Cardiac septum (tissue), 1 donor: ENCODE measurements at places on chromosomes 1 and 21. TPM values are rescaled to one million over a fixed set of nuclear protein-coding genes. Genes with fewer than 3 reads are reported as not detected.
A peak's percentile ranks its signal among the peaks of the same experiment; 100 is the strongest.

- DNase-seq = no peak
Measured at GRCh38 chr1:175364424-175365076, 172.0 kb upstream of the KIAA0040 start.

DNA sequence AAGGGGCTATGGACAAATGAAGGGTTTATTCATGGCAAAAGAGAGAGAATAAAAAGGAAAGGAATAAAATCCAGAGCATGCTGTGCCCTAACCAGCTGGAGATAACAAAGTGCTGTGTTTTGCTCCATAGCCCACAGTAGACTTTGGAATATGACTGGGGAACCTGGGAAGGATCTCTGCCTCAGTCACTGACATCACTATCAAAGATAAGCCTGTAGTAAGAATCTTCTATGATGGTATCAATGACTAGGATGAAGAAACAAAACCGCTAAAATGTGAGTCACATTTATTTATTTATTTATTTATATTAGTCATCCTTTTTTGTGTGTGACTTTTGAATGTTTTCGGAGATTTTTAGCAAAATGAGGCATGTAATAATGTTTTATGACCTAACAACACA lies 56.3 kb downstream of the NVL start:
- DNase-seq = no peak

- DNase-seq = no peak
Measured at GRCh38 chr1:116218922-116219321, 107.7 kb downstream of the MAB21L3 start.

GRCh38 chr1:7856345-7856744 lies 3.5 kb upstream of the UTS2 start:
- DNase-seq = no peak

GRCh38 chr1:205444931-205445645 lies 10.8 kb downstream of the BLACAT1 start:
- DNase-seq = no peak

GRCh38 chr1:150281758-150282557 lies at the start of gene CIART:
Gene CIART (plus strand): TSS chr1:150282554. CDS start chr1:150283268, 714 bp downstream.
- peak; percentile 95 for DNase-seq

DNA sequence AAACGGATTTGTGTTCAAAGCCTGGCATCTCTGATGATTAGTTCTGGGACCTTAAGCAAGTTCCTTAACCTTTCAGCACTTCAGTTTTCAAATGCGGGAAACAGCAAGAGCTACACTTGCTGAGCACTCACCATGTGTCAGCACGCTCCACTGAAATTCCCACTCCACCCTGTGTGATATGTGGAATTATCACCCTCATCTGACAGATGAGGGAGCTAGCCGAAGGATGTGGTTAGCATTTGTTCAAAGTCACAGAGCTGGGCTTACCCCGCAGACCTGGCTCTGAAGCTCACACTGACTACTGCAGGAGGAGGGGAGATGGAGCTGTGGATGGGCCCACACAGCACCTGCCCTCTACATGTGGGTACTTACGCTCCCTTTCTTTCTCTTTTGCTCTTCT lies 29.1 kb downstream of the IL12RB2 start:
- DNase-seq = no peak

GRCh38 chr1:60924964-60925798 lies 157.2 kb upstream of the NFIA start:
- DNase-seq = no peak

DNA sequence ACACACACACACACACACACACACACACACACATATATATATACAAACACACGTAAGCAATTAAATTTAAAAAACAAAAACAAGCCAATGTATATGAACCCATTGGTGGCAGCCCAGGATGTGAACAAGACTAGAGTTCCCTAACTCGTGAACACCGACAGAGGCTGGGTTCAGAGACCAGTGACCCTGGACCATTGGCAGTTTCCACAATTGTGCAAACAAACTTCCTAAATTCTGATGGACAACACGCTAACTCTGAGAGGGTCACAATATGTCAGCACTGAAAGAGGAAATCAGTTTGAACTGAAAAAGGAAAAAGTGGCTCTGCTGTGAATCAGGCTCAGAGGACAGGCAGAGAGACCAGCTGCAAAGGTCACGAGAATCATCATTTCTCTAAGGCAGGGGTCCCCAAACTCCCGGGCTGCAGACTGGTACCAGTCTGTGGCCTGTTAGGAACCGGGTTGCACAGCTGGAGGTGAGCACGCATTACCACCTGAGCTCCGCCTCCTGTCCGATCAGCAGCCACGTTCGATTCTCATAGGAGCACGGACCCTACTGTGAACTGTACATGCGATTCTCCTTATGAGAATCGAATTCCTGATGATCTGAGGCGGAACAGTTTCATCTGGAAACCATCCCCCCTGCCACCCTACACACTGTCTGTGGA lies 50.5 kb upstream of the ERO1B start:
- no peak for DNase-seq

DNA sequence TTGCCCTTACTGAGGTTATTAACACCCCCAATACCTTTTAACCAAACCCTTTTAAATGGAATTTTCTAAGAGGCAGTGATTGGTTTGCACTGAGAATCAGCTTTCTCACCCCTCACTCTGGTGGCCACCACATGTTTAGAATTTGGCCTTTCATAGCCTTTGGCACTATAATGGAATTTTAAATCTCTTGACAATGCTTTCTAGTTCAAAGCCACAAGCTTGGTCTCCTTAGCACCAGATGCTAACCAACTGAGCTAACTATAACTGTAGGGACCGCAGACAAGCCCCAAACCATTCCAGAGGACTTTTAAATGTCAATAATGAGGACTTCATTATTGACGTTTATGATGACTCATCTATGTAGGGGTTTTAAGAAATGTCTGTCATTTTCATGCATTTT lies 238.7 kb upstream of the SNX7 start:
- no peak for DNase-seq

DNA sequence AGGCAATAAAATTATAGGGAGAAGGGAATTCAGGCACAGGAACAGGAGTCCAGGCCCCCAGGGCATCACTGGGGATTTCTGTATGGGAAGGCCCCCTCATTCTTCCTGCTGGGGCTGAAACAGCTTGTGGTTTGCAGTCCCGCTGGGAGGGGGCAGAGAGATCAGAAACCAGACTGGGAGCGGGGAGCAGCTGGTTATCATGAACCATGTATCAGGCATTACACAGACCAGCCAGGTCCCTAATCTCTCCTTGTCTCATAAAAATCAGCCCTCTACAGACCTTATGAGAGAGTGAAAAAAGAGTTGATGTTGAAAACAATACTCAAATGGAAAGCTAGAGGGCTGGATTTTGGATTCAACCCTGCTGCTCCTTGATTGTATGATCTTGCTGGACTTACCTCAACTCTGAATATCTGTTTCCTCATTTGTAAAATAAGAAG lies 93.4 kb upstream of the F3 start:
- DNase-seq = no peak

LRRC39 gene
- total RNA-seq = 90.7 TPM

ACTN2 gene
- total RNA-seq = 3,389 TPM

CFAP298 gene
- total RNA-seq = 22.0 TPM

TRPM2 gene
- total RNA-seq = 1.2 TPM

CITED4 gene
- total RNA-seq = 8.7 TPM
